Stimulated activated CD8-positive, alpha-beta memory T cell treated with anti-CD3 and anti-CD28 coated beads, Interleukin-7, amount 100 ng/mL, for 48 hours (primary cell): ENCODE measurements at places on chromosomes 5 and 9.

DNA sequence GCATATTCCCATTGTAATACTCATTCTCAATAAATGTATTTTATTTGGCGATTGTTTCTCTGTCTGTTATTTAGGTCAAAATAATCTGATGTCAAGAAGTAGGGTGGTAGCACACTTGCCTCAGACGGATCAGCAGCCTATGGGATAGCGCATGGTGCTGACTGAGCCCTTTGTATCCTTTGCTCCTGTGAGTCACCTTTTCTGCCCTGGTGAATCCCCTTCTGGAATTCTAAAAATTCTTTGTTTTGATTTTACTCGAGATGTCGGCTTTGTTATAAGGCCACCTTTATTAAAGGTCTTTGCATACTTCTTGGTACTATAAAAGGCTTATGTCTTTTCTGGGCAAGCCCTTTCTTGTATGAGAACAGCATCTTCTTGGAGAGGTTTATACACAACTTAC is 1187.8 kb downstream of the CDH9 start:
- no peak for DNase-seq

- no peak for DNase-seq
Measured at GRCh38 chr9:135147474-135147805, 60.0 kb downstream of the OLFM1 start.

- DNase-seq, result no peak
Measured at GRCh38 chr5:116534964-116535651, 39.5 kb downstream of the SEMA6A start.

- DNase-seq, result no peak
Measured at GRCh38 chr5:53929152-53929551, 368.7 kb downstream of the NDUFS4 start.

- no peak for DNase-seq
Measured at GRCh38 chr9:81609782-81610739, 79.3 kb downstream of the TLE1 start.

- DNase-seq, result no peak
Measured at GRCh38 chr5:54643685-54644106, 126.1 kb downstream of the SNX18 start.

- DNase-seq, result peak; percentile 8
Measured at GRCh38 chr9:3526997-3527940, 1.5 kb upstream of the RFX3 start.

DNA sequence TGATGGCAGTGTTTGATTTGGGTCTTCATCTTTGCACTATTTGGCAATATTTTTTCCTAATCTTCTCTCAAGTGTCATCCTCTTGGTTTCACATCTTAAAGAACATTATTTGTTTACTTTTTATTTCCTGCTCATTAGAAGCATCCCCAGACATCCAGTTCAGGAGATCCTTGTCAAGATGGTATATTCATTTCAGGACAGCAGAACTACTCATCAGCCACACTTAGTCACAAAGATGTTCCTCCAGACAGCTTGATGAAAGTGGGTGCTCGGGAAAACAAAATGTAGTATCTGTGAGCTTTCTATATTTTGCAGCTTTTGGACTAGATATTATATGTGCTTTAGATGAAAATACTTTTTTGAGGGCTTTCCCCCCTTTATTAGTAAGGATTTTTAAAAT is 72.1 kb upstream of the SREK1 start:
- no peak for DNase-seq

GRCh38 chr9:75869236-75869635 is 21.2 kb upstream of the PCSK5 start:
- no peak for DNase-seq

DNA sequence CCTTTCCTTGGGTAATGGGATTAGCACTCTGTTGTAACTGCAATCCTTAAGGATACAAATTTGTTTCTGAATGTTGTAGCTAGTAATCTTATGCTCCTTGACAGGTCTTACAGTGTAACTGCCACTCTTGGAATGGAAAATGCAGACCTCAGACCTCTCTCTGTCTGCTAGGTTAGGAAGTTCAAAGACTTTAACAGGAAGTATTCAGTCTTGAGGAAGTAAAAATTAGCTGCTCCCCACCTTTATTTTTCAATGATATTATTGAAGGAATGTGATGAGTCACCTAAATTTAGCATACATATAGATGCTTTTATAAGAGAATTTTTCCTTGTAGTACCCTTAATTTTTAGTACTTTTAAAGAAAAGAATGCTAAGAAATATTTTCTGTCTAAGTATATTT is 71.5 kb downstream of the PAM start:
- no peak for DNase-seq

GRCh38 chr5:151239237-151239861 is 13.6 kb upstream of the GM2A start:
- peak; percentile 41 for DNase-seq

- no peak for DNase-seq
Measured at GRCh38 chr9:129602598-129603415, 18.1 kb downstream of the C9orf50 start.

DNA sequence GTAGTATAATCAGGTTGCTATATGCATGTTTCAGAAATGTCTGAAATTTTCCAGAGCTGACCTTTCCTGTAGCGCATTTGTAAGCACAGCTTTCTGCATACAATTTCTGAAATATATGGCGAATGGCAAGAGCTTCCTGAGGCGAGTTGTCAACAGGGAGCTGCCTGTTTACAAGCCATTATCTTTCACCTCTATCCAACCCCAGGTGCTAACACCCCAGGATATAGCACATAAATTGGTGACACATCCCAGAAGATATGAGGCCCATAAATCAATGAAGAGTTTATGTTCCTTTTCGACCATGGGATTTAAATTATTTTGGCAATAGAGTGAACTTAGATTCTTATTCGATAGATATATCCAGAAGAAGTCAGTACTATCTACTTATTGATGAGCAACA is 379.8 kb downstream of the KDM4C start:
- no peak for DNase-seq

DNA sequence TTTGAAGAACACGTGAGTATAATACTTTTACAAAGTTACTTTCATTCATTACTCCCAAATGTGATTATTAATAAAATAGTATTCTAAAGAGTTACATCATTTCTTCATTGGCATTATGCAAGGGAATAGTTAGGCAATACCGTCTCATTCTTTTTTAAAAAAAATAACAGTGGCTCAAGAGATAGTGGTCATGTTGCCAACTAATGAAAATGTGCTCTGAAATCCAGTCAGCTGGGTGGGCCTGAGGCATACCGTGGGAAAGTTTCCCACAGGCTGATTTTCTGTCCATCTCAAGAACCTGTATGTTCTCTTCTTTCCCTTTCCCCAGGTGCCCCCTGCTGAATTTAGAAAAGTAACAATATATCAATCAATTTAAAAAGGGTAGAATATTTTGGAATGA is 40.8 kb upstream of the ROPN1L start:
- DNase-seq, result no peak

GRCh38 chr5:113974976-113975375 is 386.9 kb upstream of the KCNN2 start:
- DNase-seq, result no peak

- no peak for DNase-seq
Measured at GRCh38 chr5:115417076-115417475, 120.6 kb upstream of the CCDC112 start.
